Dorsolateral prefrontal cortex (tissue), 122 donors: ENCODE measurements at places on chromosomes 6 and 20. TPM values are rescaled to one million over a fixed set of nuclear protein-coding genes. Genes with fewer than 3 reads are reported as not detected.

ZBTB22 gene
- 23.1 TPM for total RNA-seq

VSTM2L gene
- 104 TPM for total RNA-seq

GCNT2 gene
- 2.6 TPM for total RNA-seq

ZC2HC1B gene
- not detected for total RNA-seq

DEFB114 gene
- not detected for total RNA-seq

C6orf15 gene
- total RNA-seq = not detected

- DNase-seq = no peak
Observed at GRCh38 chr20:48644286-48644828, 183.4 kb downstream of the PREX1 start.

- DNase-seq = no peak
Observed at GRCh38 chr20:17466641-17467040, 64.5 kb downstream of the BFSP1 start.

- DNase-seq = no peak
Observed at GRCh38 chr20:63974402-63975200, 4.8 kb downstream of the SAMD10 start.

GRCh38 chr6:53161481-53162009 is 12.9 kb upstream of the GCM1 start:
- DNase-seq = no peak

DNA sequence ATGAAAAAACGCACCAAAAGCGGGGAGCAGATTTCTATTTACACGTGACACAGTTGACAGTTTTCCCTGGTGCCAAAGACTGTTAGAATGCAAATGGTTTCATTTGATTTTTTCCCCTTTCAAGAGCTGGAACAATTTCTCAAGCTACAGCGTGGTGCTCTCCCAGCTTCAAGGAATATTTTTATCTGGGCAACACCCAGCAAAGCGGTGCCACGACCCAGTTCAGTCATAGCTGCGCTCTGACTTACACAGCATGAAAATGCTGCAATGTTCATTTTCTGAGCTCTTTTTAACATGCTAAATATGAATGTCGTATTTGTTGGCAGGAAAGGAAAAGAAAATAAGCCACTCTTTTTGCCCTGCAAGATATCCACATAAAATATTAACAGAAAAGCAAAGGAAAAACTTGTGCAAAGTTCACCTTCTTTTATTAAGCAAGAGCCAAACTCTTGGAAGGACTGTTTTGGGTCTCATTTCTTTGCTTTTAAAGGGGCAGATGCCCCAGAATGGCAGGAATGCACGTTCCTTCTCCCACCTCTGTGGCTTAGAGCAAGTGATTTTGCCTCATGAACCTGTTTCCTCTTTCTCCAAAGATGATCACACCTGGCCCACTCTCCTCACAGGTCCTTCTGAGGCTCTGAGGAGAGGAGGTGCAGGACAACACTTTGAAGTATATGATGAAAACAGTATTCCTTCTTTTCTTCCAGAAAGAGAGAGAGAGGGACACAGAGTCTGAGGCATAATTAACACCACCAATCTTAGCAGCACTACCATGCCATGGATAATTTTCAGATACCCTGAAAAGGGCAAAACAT is 47.0 kb downstream of the TTI1 start:
- no peak for DNase-seq

DNA sequence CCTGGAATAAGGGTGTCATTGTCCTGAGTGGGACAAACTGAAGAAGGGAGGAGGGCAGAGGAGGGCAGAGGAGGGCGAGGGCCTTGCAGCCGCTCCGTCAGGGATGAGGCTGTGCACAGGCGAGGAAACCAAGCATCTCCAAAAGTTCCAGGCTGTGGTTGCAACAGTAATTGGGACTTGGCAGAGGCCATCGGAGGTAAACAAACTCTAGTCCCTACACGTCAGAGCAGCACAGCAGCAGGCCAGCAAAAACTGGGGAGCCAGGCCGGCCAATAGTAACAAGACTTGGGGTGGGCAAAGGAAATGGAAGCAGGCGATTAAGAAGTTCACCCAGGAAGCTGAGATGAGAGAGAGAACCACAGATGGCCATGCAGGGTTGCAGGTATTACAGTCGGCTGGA is 142.8 kb downstream of the SMOC2 start:
- DNase-seq = no peak

GRCh38 chr6:99091985-99092384 is 144.2 kb upstream of the FBXL4 start:
- no peak for DNase-seq

- no peak for DNase-seq
Observed at GRCh38 chr6:14858808-14859207, 387.1 kb upstream of the JARID2 start.

DNA sequence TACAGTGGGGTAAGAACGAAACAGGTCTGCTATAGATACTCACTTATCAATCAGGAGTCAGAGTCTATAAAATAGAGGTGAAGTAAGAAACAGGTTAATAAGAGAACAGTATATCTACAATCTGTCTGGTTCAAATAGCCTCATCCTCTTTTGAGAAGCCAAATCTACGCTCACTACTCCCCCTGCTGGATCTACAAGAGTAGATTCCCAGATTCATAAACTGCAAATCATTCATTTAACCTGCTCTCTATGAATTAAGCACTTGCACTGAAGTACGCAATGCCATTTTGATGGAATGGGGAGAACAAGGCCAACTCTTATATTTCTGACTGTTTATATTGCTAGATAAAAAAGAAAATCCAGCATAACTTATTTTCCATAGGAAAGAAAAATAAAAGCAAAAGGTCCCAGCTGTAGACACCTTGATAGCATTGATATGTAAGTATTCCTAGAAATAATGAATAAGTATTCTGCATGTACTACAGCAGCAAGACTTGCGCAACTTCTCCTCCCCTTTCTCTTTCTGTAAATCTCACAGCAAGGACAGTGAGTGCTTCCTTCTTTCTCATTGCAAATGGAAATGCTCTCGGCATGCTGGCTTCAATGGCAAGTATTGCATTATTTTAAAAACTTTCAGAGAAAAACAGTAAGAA is 92.3 kb downstream of the RFX6 start:
- no peak for DNase-seq

GRCh38 chr6:37504024-37504423 is 4.3 kb upstream of the CCDC167 start:
- no peak for DNase-seq

DNA sequence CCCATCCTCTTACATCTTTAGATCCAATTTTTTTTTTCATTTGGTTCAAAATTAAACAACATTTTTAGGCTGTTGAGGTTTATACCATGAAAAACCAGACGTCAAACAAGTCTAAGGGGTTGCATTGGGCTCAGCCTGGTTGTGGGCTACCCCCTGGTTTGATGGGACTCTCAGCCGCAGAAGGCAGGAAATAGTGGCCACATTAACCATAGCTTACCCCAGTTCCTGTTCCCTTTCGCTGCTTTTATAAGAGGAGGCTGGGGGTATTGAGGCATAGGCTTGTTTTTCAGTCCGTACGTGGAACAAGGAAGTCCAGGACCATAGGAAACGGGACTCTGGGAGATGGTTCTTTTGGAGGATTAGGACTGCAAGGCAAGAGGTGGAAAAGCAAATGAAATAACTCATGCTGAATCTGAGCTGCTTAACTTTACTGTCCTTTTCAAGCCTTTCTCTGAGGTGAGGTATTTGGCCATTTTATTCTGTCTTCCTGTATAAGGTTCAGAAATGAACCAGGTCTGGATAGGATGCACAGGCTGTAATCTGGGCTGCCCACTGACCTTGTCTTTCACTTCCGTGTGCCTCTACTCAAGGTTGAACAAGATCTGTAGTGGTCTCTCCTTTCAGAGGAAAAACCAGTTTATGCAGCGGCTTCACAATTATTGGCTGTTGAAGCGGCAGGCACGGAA is 7.7 kb downstream of the BRPF3 start:
- no peak for DNase-seq

DNA sequence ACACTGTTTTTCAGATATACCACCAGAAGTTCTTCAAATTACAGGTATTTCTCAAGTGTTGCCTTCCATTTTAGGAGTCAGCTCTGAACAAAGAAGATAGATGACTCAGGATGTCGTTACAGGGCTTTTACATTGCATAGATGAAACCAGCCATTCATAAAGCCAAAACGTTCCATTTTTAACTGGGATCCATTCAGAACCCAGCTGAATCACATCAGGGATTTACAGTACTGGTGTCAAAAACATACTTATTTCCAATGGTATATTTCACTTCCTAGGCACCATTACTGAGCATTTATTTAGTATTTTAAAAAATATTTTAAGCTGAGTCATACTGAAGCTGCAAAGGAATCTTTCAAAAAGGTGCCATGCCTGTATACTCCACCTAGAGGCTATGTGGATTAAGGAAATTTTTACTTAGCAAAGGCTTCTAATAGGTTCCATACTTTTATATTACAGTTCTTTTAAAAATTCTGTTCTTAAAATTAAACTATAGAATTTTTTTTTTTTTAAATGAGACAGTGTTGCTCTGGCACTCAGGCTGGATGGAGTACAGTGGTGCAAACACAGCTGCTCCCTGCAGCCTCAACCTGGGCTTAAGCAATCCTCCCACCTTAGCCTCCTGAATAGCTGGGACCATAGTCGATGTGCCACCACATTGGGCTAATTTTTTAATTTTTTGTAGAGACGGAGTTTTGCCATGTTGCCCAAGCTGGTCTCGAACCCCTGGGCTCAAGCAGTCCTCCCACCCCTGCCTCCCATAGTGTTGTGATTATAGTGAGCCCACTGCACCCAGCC is 2.6 kb downstream of the ASF1A start:
- DNase-seq = no peak

DNA sequence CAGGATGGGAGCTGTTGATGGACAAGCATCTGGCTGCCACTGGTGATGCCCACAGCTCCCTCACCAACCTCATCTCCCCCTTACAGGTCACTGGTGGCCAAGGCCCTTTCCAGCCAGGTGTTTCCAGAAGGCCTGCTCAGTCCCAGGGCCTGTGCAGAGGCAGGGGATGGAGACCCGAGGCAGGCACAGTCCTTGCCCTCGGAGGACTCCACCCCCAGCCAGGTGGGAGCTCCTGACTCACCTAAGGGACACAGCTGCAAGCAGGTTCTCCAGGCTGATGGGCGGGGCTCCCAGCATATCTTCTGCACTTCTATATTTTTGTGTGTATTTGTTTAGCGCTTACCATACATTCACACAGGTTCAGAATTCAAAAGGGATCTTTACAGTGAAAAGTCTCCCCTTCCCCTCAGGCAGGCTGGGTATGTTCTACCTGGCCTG is 17.4 kb downstream of the PRPH2 start:
- no peak for DNase-seq

DNA sequence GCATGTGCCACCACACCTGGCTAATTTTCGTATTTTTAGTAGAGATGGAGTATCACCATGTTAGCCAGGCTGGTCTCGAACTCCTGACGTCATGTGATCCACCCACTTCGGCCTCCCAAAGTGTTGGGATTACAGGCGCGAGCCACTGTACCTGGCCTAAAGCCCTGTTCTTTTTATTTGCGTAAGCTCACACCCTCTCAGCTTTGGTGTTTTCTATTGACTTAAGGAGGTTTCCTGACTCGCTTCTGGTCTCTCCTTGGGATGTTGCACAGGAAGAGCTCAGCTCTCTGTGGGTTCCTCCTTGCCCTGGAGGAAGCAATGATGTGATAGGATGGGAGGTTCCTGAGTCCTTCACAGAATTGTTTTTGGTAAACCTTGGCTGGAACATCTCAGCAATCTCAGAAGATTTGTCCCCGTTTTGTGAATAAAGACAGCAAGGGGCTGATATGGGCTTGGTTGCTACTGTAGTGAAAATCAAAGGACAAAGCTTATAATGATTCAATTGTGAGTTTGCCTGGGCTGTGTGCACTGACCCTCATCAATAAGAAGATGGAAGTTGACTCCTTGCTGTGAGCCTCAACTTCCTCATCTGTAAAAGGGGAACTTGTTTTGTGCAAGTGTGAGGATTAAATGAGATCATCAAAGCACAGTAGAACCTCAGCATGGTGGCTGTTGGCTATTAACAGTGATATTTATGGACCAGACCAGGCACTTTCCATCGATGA is 27.0 kb downstream of the TOX2 start:
- DNase-seq = no peak

DNA sequence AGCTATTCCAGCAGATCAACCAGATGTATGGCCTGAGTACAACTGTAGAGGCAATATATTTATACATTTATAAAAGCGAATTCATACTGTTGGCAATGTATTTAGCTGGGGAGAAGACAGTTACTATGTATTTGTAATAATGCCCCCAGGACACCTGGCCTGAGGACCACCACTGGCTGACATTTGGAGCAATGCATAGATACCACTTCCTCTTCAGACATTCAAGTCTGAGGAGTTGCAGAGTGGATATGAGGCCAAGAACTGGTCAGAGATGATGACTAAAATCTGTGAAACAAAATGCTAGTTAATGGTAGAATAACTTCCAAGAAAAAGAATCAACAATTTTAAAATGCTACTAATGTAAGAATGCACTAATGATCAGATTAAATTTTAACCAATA is 462.3 kb downstream of the CDC5L start:
- DNase-seq = no peak

GRCh38 chr20:57959589-57959988 is 249.8 kb upstream of the PMEPA1 start:
- DNase-seq = no peak

- DNase-seq = no peak
Observed at GRCh38 chr20:41623625-41624375, 5.6 kb upstream of the CHD6 start.

DNA sequence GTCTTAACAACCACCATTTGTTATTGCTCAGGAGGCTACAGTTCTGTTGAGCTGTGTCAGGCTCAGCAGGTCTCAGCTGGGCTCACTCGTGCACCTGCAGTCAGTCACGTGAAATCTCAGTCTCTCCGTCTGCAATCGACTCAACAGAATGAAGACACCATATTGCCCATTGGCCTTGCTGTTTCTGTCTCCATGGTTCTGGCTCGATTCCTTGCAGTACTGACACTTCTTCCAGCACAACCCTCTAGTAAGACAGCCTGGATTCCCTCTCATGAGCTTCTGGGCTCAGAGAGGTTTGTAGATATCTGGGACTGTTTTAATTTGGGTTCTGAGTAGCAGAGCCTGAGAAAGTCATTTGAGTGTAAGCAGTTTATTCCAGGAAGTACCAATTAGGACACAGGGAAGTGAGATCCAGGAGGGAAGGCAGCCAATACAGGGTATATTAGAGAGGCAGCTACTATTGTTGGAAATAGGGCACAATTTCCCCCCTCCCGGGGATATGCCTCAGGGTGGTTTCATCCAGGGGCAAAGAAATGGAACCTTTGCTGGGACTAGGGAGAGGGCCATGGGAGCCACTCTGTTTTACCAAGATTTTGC is 87.4 kb upstream of the RALGAPA2 start:
- no peak for DNase-seq

GRCh38 chr6:35186571-35186970 is 27.2 kb upstream of the SCUBE3 start:
- DNase-seq = no peak

DNA sequence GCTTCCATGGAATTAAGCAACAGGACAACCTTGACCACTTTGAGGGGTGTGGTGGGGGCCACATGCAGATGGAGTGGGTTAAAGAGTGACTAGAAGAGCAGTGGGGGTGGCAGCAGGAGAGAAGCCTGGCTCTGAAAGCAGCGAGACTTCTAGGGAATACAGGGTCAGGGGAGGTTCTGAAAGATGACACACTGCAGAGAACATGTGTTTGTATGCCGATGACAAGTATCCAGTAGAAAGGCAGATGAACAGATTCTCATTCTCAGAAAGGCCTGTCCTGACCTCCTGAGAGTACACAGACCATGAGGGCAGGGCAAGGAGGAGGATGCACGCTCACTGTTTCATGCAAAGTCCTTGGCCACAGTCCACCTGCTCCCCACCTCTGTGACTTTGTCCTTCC is 2.9 kb downstream of the LPA start:
- no peak for DNase-seq
